ENCODE measurements at places on chromosomes 2 and 18.

GRCh38 chr2:69509011-69509749 is 71.9 kb upstream of the NFU1 start:
- peak; percentile 75 for DNase-seq

DNA sequence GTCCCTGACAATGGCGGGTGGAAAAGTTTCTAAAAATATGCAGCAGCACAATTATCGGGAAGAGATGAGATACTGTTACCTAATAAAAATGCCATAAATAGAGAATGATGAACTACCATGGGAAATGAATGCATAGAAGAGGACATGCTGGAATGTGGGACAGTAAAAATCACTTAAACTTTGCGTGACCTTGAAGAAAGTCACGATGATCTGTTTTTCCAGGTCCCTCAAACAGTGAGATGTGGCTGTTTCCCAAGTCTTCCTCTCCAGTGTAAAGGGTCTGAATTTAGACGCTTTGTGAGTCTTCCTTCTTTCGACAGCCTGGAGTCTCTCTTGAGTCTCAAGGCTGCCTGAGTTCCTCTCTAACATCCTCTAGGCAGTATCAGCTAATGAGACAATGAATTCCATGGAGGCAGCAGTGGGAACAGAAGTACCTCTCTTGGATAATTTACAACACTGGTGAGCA is 1.4 kb downstream of the CLUL1 start:
- DNase-seq: no peak

DNA sequence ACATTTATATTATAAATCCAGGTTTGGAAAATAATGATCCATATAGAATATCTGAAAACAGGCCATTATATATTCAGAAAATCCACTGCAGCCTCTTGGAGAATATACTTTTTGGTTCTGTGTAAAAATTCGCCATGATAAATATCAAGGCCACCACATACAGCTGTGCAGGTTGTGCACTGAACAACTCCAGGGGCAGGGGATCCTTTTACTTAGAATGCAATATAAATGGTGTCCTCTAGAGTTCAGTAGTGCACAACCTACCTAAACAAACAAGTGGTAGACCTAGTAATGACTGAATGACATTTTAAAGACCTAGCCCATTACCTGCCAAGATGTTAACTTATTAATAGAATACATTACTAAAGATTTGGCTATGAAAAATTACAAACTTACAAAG is 22.4 kb downstream of the MOGAT1 start:
- DNase-seq: no peak

DNA sequence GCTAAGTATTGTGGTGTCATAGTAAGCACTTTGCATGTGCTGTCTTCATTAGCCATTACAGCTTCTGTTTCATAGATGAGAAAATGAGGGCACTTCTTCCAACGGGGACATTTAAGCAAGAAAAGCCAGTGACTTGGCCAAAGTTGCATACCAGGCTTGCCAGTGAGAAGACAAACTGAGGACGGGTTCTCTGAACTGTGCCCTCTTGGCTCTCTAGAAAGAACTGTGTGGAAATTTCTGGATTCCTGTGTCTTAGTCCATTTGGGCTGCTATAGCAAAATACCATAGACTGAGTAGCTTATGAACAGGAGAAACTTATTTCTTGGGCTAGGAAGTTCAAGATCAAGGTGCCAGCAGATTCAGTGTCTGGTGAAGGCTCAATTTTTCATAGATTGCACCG is 13.3 kb downstream of the CTIF start:
- no peak for DNase-seq

DNA sequence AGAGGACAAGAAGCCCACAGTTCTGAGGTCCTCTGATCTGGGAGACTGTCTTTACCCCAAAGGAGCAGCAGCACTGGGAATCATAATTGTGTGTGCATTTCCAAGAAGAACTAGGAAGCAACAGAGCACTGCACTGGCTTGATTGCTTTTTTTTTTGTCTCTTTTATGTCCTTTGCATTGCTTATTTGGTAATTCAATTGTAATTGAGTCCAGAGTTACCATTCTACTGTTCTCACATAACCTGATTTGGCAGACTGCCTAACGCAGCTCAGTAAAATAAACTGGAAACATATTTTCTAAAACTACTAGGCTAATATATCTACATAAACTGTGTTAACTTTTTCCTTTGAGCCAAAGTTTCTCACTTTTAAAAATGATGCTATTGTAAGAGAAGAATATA is 190.3 kb upstream of the SLC8A1 start:
- no peak for DNase-seq

- peak; percentile 79 for DNase-seq
Observed at GRCh38 chr2:96533292-96534073, 3.1 kb upstream of the ARID5A start.

- no peak for DNase-seq
Observed at GRCh38 chr18:31064130-31064529, 21.6 kb upstream of the DSC3 start.

DNA sequence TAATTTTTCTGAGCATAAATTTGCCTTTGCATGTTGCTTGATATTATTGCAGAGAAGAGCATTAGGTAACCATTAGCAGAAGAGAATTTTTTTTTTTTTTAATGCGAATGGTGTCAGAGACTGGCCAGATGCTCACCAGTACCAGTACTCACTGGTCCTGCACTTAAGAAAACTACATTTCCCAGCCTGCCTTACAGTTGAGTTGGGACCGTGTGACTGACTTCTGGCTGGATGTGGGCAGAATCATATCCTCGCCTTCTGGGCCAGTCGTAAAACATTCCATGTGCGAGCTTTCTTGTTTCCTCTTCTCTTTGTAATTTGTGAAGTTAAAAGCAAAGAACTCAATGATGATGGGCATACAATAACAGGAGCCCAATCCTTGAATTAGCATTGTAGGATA is 132.4 kb downstream of the LRRC30 start:
- no peak for DNase-seq

GRCh38 chr2:208556983-208557484 is 150.4 kb downstream of the PTH2R start:
- DNase-seq: no peak

GRCh38 chr2:44459739-44460138 is 98.0 kb downstream of the CAMKMT start:
- no peak for DNase-seq

GRCh38 chr18:56326336-56327072 is 311.9 kb downstream of the TXNL1 start:
- DNase-seq: no peak

DNA sequence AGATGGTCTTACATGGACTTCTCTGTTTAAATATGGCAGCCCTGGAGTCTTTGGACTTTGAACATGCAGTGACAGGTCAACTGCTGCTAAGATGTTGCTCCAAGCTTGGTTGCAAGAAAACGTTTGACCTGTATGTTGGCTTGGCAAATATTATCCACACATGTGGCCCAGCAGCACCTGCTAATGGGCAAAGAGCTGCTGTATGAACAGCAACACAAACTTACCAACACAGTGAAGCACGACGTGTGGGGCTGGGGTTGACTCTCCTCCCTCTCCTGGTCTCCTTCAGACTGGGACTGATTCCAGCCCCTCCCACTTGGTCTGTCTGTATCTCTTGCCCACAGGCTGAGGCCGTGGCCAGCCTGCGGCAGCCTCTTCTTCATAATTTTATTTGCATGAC is 3.8 kb downstream of the KCNE4 start:
- DNase-seq: peak; percentile 67

DNA sequence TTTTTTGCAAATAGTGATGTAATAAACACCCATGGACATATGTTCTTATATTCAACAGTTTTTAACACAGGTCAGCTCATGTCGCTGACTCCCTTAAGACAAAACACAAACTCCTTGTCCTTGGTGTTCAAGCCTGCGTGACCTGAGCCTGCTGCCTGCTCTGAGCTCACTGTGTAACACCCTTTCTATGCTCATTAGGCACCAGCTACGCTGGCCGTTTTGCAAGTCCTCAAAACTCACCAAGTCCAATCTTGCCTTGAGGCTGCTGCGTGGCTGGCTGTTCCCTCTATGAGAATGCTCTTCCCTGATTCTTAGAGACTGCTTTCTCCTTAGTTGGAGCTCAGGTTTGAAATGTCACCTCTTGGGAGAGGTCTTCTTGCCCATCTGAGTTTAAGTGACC is 100.5 kb upstream of the GLI2 start:
- DNase-seq: no peak

- DNase-seq: no peak
Observed at GRCh38 chr2:85329181-85329651, 1.4 kb upstream of the TGOLN2 start.

All from right hindlimb (tissue), 1 donor.